ENCODE measurements at places on chromosomes 1 and 21. TPM values are rescaled to one million over a fixed set of nuclear protein-coding genes. Genes with fewer than 3 reads are reported as not detected.
A peak's percentile ranks its signal among the peaks of the same experiment; 100 is the strongest.

DNA sequence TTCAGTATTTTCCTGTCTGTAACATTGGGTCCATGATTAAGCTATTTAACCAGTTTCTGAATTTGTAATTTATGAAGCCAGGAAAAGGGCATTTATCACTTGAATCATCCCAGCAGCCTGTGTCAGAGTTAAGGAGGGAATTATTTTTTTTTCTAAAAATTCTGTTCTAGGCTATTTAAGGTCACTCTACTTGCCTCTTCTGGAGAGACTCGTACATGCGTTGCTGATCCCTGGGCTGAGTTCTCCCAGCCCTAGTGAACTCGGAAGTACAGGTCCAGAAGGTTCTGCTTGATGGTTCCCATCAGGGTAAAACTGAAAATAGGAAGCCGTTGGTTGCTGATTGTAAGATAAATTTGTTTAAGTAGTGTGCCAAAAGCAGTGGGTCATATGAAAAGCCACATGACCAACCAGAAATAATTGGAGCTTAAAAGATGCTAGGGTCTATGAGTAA is 90.7 kb downstream of the GPR88 start:
- no peak for DNase-seq

- no peak for DNase-seq
Observed at GRCh38 chr1:200118779-200119505, 91.4 kb downstream of the NR5A2 start.

DNA sequence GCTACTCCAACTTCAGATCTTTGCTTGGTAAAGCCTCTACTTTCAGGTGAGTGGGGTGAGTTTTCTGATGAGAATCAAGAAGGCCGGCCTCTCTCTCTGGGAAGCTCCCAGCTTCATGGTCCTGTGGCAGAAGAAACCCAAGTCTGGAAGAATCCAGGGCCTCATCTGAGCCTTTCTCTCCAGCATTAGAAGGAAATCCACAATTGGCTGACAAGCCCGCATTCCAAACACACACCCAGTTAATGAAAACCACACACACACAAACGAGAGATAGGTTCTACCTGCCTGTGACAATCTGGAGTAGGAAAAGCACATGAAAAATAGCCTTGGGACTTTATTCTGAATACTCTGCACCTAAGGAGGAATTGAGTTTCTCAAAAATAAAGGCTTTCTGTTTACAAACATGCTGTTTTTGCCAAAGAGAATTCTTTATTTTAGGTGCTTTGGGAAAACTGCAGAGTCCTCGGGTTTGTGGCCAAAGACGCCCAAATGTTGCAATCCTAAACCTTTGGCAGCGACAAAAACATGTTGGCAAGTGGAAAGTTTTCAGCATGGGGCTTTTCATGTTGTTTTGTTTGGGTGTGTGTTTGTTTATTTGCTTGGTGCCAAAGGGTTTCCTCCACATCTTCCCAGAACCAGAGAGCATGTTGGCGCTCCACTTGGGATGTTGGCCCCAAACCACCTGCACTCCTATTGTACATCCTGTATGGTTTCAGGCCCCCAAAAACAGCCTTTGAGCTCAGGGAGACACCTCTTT is 216.2 kb downstream of the SETD4 start:
- DNase-seq: peak; percentile 24

DNA sequence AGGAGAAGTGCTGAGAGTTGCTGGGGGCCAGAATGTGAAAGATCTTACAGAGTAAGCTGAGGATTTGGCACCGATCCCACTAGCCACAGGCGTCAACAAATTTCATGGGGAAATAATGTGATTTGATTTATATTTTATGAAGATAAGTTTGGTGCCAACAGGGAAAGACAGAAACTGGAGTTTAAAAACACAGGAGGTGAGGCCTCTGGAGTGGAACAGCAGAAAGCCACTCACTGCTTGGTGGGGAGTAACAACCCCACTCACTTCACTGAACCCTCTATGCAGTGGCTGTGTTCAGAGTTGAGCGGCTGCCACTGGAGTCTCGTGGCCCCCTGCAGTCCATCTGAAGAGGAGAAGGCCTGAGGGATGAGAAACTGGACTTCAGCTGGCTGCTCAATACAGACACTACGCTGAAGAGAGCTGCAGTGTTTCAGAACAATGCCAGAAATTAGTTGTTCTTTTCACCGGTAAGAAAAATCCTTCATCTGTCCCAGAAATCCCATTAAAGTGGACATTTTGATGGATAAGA is 48.0 kb upstream of the RXRG start:
- DNase-seq: no peak

UBL4B gene
- total RNA-seq: not detected

- DNase-seq: no peak
Observed at GRCh38 chr1:230187290-230187689, 120.3 kb downstream of the GALNT2 start.

- DNase-seq: peak; percentile 84
Observed at GRCh38 chr1:155044812-155045657, 6.1 kb upstream of the ADAM15 start.

- DNase-seq: no peak
Observed at GRCh38 chr1:90725657-90726424, 8.7 kb upstream of the BARHL2 start.

- DNase-seq: no peak
Observed at GRCh38 chr1:115138271-115138670, 49.0 kb upstream of the TSPAN2 start.

KIRREL1 gene
- total RNA-seq: 21.2 TPM

BEST4 gene
- total RNA-seq: 0.12 TPM

SLFNL1 gene
- total RNA-seq: 0.21 TPM

- peak; percentile 60 for DNase-seq
Observed at GRCh38 chr1:17605582-17606344, 66.3 kb downstream of the ARHGEF10L start.

CHD5 gene
- 0.12 TPM for total RNA-seq

SIM2 gene
- total RNA-seq: not detected

- DNase-seq: no peak
Observed at GRCh38 chr21:44647222-44647552, 973 bp downstream of the KRTAP10-11 start.

GBP2 gene
- total RNA-seq: 16.1 TPM

DNA sequence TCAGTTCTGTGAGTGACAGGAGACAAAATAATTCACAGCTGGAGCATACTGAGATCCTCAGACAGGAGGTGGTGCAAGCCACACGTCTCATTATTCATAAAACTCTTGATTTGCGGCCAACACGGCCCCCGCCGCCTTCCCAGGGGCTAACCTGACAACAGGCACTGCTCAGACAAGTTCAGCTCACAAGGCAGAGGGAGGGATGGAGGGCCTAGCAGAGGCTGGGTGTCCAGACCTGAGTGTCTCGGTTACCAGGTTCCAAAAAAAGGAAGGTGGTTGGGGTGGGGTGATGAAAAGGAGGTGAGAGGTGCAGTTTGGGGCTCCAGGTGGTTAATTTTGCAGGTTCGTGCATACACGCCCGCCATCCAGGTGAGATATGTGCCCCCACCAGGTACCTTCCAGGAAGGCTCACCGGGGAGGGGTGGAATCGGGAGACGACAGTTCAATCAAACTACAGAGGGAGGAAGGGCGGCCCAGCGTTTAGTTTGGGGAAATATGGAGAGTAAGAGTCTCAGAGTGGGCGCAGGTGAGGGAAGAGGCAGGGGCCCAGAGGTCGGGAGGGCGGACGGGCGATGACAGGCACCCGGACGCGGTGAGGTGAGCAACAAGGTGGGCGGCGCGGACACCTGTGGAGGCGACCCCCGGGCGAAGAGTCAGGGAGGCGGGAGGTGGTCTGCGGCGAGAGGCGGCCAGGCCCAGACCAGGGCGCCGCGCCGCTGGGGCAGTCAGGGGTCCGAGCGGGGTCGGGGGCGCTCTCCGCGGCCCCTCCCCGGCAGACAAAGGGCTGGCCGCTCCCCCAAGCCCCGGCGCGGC is 629 bp downstream of the CTNNBIP1 start:
- peak; percentile 54 for DNase-seq

GRIK1 gene
- total RNA-seq: not detected

- DNase-seq: no peak
Observed at GRCh38 chr1:220652995-220653394, 37.2 kb upstream of the C1orf115 start.

UBQLN4 gene
- total RNA-seq: 23.6 TPM

CIART gene
- 14.1 TPM for total RNA-seq

- DNase-seq: no peak
Observed at GRCh38 chr1:170749549-170749948, 85.6 kb downstream of the PRRX1 start.

- DNase-seq: no peak
Observed at GRCh38 chr1:203599875-203600781, 26.5 kb upstream of the ATP2B4 start.

DNA sequence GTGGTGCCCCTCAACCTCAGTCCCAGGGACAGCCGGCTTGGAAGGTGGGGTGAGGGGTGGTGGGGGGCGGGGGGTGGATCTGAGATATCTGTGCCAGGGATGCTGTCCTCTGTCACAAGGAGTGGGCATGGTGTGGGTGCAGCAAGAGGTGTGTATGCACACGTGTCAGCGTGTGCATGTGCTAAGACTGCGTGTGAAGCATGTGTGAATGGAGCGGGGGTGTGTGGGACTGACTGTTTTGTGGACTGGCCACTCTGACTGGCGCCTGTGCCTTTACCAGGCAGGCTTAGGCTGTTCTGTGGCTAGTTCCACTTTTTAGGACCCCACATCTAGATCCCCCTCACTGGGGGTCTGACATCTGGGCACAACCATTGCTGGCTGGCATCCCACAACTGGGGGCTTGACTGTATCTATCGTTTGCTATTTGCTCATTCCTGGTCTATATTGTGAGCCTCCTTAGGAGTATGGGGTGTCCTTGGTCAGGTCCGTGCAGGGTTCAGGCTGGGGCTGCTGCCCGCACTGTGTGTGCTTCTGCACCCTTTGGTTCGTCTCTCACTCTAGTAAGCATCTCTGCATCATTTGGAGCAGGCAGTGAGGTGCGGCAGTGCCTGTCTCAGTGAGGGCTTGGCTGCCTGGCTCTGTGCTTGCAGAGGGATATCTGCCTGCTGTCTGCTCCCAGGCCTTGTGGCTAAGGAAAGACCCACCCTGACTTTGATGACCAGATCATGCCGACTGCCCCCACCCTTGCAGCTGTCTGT is 1.9 kb downstream of the AMPD2 start:
- peak; percentile 21 for DNase-seq

MPL gene
- total RNA-seq: 0.44 TPM

PRAMEF9 gene
- total RNA-seq: not detected

GRCh38 chr1:89407360-89407759 is 43.5 kb downstream of the GBP6 start:
- no peak for DNase-seq

CKS1B gene
- 26.9 TPM for total RNA-seq

DNA sequence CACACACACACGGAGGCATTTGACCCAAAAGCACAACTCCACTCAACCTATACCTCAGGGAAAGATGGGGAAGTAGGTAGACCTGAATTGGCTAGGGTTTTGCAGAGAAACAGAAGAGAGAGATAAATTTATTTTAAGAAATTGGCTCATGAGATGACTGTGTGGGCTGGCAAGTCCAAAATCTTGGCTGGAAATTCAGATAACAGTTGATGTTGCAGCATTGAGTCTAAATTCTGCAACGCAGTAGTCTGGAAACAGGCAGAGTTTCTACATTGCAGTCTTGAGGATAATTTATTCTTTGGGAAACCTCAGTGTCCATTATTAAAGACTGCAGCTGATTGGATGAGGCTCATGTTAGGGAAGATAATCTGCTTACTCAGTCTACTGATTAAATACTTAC is 4.3 kb upstream of the LCE2B start:
- DNase-seq: no peak

GRCh38 chr1:41419584-41420295 is 58.5 kb downstream of the FOXO6 start:
- DNase-seq: no peak

- DNase-seq: no peak
Observed at GRCh38 chr1:182242641-182243040, 148.9 kb downstream of the GLUL start.

DNA sequence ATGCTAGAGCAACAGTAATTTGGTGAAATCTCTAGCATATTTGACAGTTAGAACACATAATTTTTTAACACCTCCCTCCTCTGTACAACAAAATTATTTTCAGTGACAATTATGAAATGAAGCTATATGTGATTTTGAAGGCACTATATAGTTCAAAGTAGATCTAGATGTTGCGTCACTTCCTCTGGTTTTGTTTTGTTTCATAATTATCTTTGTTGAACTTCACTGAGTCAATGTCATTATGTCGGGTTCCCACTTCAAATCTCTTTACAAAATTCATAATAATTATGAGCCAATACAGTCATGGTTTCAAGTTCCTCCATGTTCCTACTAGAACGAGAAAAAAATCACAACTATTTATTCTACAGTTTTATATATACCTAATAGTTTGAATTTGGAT is 254.8 kb upstream of the PLXNA2 start:
- no peak for DNase-seq

NKAIN1 gene
- total RNA-seq: not detected

FCAMR gene
- total RNA-seq: not detected

DNA sequence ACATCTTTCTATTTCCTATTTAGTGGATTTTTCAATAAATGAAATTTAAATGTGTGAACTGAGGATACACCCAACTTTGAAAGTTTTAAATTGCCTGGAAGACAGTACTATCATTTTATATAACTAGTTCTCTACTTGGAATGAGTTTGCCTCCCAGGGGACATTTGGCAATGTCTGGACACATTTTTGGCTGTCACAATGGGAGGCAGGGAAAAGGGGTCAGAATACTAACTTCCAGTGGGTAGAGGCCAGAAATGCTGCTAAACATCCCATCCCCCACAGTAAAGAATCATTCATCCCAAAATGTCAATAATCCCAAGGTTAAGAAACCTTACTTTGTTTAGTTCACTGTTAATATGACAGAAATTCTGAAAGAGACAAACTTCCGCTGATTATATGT is 13.2 kb upstream of the NRAS start:
- DNase-seq: no peak

GJC2 gene
- total RNA-seq: 2.2 TPM

CELA3B gene
- total RNA-seq: not detected

PTGS2 gene
- 4.6 TPM for total RNA-seq

TMEM52 gene
- 0.68 TPM for total RNA-seq

SHE gene
- total RNA-seq: 21.4 TPM

DNA sequence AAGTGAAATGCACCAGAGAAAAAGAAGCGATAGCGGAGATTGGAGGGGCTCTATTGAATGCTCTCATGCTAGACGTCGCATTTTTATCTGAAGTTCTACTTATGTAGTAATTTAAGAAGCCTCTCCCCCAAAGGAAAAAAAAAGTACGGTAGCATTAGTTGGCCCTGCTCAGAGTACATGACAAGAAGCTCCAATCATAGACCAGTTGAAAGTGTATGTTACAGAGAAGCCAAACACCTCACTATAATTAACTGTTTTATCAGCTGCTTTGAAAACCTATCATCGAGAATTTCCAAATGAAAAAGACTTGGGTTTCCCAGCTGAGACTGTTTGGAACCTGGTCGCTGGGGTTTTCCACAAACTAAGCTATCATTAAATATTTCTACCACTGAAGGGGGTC is 19.6 kb upstream of the OVAAL start:
- DNase-seq: no peak

- no peak for DNase-seq
Observed at GRCh38 chr1:227004796-227005195, 64.7 kb downstream of the COQ8A start.

GRCh38 chr1:52368383-52369172 is 2.6 kb upstream of the CC2D1B start:
- peak; percentile 56 for DNase-seq

Data from left cardiac atrium (tissue), 4 donors.